ENCODE measurements at places on chromosomes 3 and 15.

- no peak for DNase-seq
Observed at GRCh38 chr15:69225355-69226022, 65.1 kb downstream of the GLCE start.

DNA sequence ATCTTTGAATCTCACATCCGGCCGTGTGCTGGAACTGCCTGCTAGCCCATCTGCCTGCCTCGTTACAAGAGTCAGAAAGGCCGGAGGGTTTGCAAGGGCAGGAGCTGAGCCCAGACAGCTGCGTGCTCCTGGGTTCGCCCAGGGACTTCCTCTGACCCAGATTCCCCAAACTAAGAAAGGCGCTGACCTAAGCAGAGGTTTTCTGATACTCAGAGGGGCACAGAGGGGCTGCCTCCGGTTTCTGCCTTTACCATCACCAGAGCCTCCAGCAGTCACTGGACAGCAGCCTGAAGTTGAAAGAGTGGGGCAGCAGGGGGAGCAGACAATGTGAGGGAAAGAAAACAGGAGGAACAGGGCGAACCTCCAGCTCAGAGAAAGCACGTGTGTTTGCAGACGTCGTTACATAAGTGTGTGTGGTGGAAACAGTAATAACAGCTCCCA, 33.4 kb upstream of the RAD18 start:
- DNase-seq, result no peak

GRCh38 chr3:123201557-123202427, at the start of gene SEC22A:
SEC22A (plus strand) TSS chr3:123201943; CDS start chr3:123209218, 7,275 bp downstream.
- peak; percentile 88 for DNase-seq

- DNase-seq, result no peak
Observed at GRCh38 chr3:148178503-148178902, 519.2 kb upstream of the AGTR1 start.

DNA sequence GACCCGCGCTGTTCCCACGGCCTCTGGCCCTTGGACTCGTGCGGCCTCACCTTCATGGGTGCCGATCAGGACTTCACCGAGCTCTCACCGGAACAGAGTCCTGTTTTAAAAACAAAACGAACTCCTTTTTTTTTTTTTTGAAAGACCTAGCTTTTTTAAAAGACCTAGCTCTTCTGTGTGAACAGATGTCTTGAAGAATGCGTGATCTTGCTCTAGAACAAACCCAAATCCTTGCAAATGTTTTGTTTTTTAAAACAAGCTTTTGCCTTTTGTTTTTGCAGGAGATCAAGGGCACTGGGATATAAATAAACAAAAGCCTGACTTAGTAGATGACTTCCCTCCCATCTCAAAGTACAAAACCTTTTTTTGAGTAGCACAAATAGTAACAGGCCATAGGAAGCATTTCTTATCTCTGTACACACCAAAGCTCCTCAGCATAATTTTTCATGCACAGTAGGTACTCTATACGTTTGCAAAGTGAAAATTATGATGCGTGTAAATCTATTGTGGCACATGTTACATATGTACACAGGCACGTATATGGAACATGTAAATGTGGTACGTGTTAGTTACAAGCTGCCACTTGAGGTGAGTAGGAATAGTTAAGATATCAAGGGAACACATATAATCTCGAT, 1.1 kb upstream of the MSL2 start:
- DNase-seq, result no peak
